Retina (tissue), 1 donor: ENCODE measurements at places on chromosomes 12 and 14.

DNA sequence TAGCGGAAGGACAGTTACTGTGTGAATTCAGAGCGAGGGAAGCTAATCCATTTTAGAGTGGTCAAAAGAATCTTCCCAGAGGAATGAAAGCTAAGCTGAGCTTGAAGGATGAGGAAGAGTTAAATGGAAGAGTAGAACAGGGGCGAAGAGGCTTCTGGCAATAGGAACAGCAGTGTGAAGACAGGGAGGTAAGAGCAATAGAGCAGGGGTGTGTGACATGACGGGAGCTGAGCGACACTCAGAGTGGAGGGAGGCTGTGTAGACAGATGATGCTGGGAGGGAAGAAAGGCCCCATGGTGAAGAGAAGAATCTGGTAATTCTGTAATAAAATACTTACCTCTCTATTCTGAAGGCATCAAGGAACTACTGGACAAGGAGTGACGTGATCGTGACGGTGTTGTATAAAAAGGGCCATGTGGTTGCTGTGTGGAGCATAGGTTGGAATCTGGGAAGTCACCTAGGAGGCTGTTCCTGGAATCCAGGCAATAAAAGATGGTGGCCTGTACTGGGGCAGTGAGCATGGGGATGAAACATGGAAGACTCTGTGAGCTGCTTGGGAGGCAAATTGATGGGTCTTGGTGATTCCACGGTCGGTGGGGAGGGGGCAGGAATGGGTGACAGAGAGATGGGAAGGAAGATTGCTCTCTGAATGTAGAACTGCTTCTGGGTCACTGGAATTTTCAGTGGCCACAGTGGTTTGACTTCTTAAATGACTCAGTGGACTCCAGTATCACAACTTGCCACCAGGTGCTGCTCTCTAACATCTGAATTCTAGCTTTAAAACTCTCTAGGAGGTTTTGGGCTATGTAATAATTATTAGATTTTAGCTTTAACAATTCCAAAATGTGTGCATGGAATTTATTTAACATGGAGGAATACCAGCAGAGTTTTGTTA is 164.1 kb downstream of the ATP23 start:
- no peak for DNase-seq

GRCh38 chr12:66296176-66296683 is 6.1 kb upstream of the HELB start:
- no peak for DNase-seq

- no peak for DNase-seq
Measured at GRCh38 chr12:33265033-33265731, 174.4 kb downstream of the SYT10 start.

DNA sequence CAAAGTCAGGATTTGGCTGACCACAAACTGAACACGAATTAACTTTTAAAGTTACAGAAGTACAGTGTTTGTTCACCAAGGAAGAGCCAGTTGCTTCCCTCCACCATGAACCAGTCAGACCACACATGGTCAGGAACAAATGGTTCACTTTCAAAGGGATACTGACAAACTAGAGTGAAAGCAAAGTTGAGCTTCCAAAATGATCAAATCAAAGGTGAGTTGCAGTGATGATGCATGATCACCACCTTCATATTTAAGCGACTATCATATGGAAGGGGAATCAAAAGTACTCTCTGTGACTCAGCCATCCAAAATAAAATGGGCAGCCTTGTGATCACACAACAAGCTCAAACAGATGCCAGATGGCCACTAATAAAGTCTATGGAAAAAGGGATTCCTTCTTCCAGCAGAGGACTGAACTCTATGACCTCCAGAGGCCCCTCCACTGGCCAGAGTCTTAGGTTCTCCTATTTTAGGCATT is 13.1 kb downstream of the NT5DC3 start:
- no peak for DNase-seq

- DNase-seq = no peak
Measured at GRCh38 chr12:106600503-106600902, 17.7 kb downstream of the RFX4 start.

DNA sequence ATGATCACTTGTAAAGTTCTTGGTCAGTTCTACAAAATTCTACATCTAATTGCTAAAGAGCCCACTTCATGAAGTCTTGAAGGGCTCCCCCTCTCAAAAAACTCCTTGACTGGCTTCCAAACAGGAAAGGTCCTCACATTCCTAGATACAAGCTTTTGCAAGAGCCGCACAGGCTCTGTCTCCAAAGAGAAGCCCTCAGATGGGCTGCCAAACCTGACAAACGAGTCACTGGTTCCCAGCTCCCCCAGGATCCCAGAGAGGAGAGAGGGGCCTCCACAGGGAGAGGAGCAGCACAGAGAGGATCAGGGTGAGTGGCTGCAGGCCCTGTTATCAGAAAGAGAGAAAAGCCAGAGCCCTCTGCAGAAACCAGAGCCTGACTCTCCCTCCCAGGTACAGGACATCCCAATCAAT is 5.8 kb downstream of the NID2 start:
- DNase-seq = no peak

DNA sequence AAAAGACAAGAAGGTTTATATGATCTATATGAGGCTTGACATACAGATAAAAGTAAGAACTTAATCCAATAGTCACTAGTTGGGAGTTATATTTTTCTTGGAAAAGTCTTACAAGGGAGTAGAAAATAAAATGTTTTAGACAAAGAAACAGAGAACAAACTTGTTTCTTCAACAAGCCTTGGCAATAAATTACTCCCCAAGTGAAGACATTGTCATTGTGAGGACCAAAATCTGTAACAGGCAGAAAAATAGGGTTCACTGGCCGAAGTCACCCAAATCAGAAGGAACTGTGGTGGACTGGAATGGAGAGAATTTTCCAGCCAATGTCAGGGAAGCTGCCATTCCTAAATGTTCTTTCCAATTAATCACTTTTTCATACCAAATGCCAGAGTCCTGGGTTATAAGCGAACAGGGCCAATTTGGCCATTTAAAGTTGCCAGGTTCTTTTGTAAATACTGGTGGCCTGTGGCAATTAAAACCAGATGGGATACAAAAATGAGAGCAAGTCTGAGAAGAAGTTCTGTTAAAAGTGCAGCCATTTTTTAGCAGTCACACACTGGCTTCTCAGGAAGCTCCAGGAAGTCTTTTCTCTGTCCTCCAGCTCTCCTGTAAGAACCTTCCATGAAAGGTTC is 117.3 kb upstream of the OVCH1 start:
- DNase-seq = no peak

GRCh38 chr14:22593189-22593588 is 4.2 kb upstream of the DAD1 start:
- DNase-seq = no peak

DNA sequence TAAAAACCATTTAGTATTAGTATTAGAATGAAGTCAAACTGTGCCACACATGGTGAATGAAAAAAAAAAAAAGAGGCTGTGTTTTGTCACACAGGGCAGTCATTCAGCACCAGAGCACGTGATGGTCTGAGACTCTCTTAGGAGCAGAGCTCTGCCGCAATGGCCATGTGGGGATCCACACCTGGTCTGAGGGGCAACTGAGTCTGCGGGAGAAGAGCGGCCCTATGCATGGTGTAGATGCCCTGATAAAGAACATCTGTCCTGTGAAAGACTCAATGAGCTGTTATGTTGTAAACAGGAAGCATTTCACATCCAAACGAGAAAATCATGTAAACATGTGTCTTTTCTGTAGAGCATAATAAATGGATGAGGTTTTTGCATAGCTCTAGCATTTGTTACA is 12.2 kb upstream of the BDKRB1 start:
- DNase-seq = no peak

DNA sequence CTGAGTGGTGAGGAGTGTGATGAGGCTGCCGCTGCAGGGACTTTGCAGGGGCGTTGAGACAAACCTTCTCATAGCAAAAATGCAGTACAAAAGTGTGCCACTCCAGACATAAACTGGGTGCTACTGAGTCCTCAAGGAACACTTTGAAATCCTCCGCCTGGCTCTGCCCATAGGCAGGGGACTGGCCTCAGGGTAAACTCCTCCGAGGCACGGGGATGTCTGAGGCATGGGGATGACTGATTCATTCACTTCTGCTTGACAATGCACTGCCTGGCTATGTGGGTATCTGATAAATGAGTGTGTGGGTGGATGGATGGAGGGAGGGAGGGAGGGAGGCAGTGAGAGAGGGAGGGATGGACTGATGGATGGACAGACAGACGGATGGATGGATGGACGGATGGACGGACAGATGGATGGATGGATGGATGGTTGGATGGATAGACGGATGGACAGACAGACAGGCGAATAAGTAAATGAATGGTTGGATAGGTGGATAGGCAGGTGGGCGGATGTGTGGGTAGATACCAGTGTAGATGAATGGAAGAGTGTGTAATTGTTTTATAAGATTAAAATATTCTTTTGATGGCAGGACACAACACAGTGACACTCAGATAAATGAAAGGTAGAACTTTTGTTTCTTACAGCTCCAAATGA is 2.1 kb upstream of the BDKRB2 start:
- no peak for DNase-seq

DNA sequence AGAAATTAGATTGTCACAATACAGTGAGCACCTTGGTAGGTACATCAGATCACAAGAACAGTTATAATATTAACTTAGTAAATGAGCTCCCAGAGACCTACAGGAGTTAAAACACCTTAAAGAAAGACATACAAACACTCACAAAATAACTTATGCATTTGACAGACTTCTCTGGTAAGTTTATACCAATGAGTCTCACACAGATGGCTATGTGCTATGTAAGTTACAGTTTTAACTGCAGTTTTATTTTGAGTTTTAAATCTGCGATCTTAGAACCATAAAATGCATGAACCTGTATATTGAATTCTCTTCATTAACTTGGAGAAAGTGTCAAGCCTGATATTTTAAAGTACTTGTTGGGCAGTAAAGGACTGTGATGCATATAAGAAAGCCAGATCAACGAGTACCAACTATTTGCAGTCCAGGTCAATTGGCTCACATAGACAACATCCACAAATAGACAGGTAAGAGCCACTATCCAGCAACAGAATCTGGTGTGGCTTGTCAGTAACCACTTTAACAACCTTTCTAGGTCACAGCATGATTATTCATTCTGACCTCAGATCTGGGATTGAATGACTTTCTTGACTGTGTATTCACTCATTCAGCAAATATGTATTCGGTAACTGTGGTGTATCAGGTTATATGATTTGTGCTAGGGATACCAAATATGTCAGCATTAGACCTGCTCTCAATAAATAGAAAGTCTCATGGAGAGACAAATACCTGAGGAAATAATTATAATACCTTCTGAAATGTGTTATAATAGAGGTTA is 856.6 kb upstream of the MGAT4C start:
- no peak for DNase-seq

- DNase-seq = no peak
Measured at GRCh38 chr12:75994069-75994740, 37.4 kb downstream of the PHLDA1 start.
